ENCODE measurements at places on chromosomes 1 and 21. TPM values are rescaled to one million over a fixed set of nuclear protein-coding genes. Genes with fewer than 3 reads are reported as not detected.
A peak's percentile ranks its signal among the peaks of the same experiment; 100 is the strongest.

DNA sequence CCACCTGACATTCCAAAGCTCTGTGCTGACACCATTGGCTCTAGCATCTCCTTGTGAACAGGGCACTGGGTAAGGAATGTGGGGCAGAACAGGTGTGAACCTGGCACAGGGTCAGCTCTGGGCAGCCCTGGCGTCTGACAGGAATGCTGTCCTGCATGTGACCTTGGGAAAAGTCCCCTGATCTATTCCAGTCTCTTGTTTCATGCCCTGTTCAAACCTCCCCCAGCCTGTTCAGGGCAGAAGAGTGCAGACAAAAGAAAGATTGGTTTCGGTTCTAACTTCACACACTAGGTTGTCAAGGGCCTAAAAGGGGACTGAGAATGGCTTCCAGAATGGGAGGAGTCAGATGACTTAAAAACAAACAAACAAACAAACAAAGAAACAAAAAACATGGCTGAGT, 27.6 kb upstream of the SDHB start:
- no peak for DNase-seq

DNA sequence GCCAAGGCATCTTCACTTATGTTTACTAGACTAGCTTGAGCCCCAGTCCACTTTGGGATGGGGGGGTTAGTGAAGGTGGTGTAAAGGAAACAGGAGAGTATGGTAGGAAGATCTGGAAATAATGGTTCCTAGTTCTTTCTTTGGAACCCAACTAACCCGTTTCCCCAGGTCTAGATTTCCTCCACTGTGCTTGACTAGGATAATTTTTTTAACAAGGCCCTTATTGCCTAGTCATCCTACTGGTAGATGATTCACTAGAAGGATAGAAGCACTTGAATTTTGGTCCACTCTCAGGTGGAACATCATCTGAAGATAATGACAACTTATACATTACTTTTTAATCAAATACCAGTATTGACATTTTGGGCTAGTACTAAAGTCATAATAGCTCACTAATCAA, 45.9 kb upstream of the MYOCOS start:
- DNase-seq: no peak

DNA sequence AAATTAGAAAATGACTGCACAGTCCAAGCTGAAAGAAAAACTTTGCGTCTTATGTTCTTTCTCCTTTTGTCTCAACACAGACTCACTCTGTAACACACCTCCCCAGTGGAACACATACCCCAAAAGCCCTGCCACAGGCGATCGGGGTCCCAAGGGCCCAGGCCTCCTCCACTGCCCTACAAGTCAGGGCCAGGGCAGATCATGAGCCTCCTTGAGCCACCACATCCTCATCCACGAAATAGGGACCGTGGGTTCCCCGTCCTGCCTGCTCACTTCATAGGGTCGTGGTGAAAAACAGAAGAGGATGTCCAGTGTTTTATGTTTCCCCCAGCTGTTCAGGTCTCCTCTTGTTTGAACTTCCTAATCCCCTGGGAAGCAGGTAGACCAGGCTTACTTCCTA, 116.7 kb downstream of the KCNN3 start:
- no peak for DNase-seq

DNA sequence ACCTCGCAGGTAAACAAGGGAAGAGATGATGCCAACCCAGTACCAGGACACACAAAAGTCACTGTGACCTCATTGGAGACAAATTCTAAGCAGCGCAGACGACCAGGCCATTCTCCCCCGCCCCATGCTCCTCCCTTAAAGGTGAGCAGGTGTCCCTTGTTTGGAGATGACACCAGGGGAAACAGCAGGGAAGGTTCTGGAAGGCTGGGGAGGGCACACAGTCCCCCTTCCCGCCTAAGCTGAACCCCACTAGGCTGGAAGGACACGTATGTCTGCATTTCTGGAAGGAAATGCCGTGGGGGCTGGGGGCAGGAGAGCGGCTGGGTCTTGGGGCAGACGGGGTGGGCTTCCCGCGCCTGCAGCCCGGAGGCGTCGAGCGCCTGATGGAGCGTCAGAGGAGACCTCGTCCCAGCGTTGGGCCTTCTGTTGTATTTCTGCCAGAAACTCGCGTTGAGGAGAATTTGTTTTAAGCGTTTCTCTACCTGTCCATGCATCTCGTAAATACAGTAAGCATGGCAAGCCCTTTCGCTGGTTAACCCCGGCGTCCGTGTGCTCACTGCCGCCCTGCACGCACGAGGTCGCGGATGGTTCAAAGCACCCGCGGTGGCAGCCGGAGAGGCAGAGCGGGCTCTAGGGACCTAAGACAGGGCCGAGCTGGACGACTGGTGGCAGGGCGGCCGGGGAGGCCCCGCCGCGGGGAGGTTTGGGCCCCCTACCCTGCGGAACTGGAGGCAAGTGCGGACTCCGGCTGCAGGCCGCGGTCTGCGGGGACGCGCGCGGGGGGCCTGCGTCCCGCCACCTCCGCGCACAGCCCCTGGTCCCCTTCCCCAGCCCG, 1.2 kb upstream of the LHX4 start:
- DNase-seq: no peak

DNA sequence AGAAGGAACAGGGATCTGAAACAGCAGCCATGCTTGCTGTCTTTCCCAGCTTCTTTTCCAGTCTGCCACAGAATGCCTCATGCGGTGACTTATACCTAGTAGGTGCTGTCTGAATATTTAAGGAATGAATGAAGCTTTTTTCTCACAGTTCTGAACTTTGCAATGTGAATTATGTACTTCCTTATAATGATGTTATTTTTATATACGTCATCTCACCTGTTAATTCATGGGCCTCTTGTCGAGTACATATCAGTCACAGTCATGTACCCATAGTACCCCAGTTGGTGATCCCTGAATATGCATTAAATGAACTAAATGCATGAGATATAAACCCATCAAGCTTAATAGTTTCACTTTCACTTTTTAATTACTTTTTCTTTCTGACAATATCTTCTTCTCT, 132.7 kb downstream of the NTNG1 start:
- no peak for DNase-seq

DNA sequence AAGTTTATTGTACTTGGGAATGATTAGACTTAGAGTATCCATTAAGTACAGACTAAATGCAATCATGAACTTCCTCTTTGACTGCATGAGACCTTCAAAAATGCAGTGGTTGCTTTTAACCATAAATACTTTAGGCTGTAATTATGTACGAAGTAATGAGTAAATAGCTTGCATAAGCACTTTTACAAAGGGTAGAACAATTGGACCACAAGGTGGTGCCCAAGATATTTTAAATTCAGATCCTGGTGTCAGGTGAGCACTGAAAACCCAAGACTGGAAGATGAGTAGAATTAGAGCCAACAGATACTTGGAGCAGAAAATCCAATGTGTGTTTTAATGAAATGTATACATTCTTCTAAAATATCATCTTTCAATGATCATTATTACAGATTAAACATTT, 43.4 kb upstream of the RHOU start:
- peak; percentile 29 for DNase-seq

DNA sequence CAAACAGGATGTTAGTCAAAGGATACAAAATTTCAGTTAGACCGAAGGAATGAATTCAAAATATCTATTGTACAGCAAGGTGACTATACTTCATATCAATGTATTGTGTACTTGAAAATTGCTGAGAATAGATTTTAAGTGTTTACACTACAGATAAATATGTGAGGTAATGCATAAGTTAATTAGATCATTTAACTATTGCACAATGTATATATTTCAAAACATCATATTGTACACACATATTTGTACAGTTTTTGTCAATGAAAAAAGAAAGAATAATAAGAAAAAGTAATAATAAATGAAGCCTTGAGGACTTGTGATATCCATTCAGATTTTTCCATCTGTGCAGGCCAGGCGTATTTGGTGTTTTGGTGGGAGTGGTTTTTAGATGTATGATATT, 367.4 kb upstream of the SNX7 start:
- no peak for DNase-seq

GRCh38 chr1:12613180-12613579, 4.8 kb downstream of the DHRS3 start:
- no peak for DNase-seq

The TMEM240 gene
- polyA plus RNA-seq: 31.0 TPM

GRCh38 chr21:15422783-15423182, 307.0 kb upstream of the USP25 start:
- no peak for DNase-seq
